ENCODE measurements at places on chromosomes 13 and 19. TPM values are rescaled to one million over a fixed set of nuclear protein-coding genes. Genes with fewer than 3 reads are reported as not detected.

Gene CCDC8
- total RNA-seq: 17.4 TPM

Gene THSD8
- not detected for total RNA-seq

Gene WDR87
- total RNA-seq: not detected

Gene ZNF497
- total RNA-seq: 1.4 TPM

Gene CDC42EP5
- total RNA-seq: 20.3 TPM

Gene LILRB4
- total RNA-seq: under 0.01 TPM

Gene SLC10A2
- total RNA-seq: not detected

Gene TMEM86B
- total RNA-seq: 2.5 TPM

Gene PCDH17
- under 0.01 TPM for total RNA-seq

Gene CEACAM7
- not detected for total RNA-seq

Gene ZNF493
- 22.1 TPM for total RNA-seq

Gene GAPDHS
- total RNA-seq: not detected

Gene OR7A5
- not detected for total RNA-seq

Gene ADM5
- total RNA-seq: under 0.01 TPM
